Stimulated activated CD4-positive, alpha-beta T cell treated with anti-CD3 and anti-CD28 coated beads, Interleukin-2, amount 100 ng/mL, for 24 hours (primary cell): ENCODE measurements at places on chromosomes 16 and 17.

- DNase-seq = peak; percentile 86
Observed at GRCh38 chr16:71610936-71611871, 14.8 kb upstream of the MARVELD3 start.

DNA sequence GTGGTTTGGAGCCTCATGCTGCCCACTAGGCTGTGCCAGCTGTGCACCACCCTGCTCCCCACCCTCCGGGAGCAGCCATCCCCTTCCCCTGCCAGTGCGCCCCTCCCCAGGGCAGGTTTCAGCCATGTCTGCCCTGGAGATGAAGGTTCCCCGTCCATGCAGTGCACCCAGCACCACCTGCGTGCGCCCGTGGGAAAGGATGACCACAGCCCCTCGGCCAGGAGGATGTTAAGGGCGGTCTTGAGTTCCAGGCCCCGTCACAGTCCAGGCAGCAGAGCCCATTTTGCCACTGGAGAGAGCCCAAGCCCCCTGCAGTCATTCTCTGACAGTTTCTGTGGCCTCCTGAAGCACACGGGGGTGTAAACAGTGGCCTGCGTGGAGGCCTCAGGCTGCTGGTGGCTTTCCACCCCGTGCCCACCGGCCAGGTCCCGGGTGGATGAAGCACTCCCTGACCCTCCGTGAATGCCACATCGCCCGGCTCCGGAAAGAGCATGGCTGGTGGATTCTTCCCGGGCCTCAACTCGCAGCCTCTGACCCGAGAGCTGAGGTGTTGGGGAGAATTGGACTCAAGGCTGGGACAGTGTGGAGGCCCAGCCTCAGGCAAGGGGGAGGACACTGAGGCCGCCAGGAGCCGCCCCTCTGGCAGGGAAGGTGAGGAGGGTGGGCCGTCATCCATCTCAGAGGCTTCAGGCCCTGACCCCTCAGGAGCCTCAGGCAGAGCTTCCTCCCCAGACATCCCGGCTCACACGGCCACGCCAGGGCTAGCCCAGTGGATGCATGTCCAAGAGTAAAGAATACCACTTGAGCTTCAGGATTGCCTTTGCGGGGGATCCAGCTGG lies 69.7 kb upstream of the CHMP6 start:
- no peak for DNase-seq

DNA sequence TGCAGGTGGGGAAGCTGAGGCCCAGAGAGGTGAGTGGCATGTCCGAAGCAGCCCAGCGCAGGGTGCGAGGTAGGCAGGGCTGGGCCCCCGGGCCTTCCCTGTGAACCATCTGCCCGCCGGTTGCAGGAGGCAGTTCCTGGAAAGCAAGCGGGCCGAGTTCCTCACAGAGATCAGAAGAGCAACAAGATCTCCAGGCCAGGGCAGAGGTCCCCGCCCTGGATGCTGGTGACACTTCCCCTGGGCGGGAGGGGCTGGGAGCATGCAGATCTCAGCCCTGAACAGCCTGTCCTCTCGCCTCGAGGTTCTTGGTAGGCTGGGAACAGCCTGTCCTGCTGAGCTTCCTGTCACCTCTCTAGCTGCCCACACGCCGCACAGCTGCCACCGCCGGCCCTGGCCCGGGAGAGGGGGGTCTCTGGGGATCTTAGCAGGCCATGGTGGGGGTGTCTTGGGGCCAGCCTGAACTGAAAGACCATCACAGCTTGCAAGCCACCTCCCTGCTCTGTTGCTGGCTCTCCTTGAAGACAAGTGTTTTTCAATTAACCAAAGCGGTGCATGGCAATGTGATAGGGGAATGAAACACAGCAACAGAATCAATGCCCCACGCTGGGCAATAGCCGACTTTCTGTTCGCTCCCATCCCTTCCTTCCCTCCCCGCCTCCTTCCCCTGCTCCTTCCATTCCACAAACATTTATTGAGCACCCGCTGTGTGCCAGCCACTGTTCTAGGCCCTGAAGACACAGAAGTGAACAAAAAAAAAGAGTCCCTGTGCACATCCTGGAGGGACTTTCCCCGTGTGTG lies 31.7 kb downstream of the SOCS1 start:
- peak; percentile 58 for DNase-seq

DNA sequence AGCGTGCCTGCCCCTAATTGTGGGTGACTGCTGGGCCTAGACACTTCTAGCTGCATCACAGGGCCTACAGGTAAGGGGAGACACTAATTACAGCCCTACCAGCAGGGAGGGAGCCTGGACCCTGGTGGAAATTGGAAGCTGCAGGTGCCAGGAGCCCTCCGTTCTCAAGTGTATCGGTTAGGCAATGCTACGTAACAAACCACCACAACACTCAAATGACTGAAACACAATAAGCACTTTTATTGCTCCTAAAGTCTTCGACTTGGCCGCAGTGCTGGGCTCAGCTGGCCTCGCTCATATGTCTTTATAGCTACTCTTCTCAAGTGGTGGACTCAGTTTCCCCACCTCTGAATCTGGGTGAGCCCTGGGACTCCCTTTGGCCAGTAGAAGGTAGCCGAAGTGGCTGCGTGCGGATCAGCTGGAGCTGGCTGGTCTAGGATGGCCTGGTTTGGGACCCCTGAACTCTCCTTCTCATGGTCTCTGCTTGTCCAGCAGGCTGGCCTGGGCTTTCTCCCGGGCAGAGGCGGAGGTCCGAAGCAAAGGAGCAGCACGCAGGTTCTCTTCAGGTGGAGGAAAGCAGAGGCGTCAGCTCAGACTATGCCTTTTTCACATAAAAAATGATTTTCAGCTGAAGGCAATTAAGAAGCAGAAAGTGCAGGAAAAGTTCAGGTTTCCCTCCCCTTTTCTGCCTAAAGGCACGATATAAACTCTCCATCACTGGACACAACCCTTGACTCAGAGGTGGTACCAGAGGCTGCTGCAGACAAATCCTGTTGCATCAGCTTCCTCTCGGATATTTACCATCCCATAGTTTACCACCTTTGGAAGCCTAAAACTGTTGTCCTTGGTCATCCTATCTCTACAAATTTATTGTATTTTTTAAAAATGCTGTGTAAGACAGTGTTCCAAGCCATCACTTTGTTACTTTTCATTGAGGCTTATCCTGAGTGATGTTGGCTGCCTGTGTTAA lies 8.7 kb upstream of the TMEM170A start:
- DNase-seq = no peak

DNA sequence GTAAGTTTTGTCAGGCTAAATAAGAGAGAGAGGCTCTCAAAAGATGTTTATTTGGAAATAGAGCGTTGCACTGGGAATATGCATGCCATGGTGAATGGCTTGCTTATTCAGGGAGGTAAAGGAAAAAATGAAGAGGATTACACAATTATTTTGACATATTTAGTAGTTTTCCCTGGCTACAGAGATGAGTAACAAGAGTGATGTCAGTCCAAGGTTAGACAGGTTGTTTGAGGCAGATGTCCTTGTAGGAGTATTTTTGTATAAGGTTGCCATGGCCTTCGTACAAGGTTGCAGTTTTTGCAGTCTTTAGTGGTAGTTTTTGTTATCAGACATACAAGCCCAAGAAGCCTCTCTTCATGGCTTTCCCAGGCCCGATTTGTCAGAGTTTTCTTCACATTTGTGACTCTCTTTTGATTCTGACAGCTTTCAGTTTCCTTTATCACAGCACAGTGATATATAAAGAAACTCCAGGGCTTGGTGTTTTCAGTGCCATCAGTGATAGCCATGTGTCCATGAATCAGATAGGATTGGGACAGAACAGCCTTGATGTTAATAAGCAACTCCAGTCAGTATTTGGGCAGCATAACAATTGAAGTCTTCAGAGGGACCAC lies 18.7 kb upstream of the LGALS9 start:
- DNase-seq = no peak

DNA sequence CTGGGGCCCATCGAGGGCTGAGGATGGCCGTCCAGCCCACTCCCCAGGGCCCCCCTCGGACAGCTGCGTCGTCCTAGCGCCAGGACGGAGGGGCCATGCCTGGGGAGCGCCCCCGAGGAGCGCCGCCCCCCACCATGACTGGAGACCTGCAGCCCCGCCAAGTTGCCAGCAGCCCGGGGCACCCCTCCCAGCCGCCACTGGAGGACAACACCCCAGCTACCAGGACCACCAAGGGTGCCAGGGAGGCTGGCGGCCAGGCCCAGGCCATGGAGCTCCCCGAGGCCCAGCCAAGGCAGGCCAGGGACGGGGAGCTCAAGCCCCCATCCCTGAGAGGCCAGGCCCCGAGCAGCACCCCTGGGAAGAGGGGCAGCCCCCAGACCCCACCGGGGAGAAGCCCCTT lies 25.7 kb upstream of the ZFPM1 start:
- no peak for DNase-seq

DNA sequence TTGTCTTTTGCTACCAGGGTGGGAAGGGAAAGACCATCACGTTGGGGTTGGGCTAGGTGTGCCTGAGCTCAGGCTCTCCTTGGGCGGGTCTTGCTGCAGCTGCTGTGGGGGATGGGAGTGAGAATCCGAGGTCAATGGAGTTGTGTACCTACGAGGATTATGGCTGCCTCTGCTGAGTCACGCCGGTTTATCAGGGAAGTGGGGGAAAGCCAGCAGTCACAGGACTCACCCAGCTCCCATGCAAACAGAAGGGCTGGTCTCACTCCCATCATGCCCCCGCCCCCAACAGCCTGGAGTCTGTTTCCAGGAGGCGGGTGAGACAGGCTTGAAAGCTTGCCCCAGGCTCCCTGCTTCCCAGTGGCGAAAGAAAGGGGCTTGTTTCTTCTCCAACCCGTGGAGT lies 1259.0 kb upstream of the GOT2 start:
- DNase-seq = no peak

DNA sequence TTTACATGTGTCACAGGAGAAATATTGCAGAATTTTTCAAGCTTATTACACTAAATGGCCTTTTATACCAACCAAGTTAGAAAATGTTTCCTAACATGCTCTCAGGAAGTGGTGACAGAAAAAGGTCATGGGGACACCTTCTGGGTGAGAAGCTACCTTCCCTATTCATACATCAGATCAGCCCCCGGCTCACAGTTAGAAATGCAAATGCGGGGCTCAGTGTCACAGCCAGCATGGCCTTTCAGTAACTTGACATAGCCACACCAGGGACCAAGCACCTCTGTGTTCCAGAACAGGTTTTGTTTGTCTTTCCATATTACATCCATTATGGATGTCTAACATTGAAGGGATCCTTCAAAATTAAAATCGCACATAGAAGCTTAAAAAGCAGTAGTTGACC lies 59.5 kb downstream of the CHD9NB start:
- DNase-seq = no peak

DNA sequence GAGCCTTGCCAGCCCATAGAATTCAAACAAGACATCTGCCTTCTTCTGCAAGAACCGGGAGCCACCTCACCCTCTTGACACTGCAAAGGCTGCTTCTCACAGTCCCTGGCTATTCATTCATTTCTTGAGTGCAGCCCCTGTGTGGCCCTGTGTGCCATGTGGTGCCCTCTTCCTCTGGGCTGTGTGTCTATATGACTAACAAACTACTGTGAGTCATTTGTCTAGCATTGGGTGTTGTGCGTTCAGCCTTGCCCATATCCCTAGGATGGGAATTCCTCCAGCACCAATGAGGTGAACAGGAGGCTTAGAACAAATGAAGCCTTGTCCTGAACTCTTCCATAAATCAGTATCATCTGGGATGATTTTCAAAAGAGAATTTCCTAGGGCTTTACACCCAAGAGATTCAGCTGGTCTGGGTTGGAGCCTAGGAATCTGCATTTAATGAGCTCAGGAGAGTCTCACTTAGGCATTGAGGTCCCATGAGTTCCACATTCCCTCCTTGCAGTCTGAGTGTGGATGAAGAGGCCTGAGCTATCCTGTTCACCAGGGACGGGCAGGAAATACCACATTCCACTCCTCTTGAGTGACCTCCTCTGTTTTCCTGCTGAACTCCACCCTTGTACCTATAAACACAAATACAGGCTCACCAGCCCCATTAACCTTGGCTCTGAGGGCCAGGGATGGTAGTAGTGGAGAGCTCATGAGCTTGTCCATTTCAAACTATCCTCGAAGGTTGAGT lies 308.7 kb upstream of the N4BP1 start:
- no peak for DNase-seq

DNA sequence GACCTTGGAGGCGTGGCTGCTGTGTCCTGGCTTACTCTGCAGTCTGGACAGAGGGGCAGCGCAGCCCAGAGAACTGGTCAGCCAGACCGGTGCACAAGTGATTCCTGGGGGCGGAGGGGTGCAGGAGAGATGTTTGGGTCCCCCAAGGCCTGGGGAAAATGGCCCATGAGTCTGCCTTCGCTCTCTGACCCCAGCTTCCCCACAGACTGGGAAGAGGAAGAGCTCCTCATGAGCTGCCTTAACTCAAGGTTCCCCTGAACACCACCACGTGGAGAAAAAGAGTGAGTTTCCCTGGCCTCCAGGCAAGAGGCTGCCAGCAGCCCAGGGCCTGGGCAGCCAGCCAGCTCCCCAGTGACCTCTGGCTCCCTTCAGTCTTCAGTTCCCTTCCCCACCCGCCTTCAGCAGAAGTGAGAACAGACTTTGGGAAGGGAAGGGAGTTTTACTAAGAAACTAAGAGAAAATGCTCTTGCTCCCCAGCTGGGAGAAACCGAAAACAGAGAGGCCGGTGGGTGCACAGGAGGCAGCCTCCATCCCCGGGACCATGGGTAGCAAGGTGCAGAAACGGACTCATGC lies 2.0 kb upstream of the C17orf99 start:
- DNase-seq = no peak

DNA sequence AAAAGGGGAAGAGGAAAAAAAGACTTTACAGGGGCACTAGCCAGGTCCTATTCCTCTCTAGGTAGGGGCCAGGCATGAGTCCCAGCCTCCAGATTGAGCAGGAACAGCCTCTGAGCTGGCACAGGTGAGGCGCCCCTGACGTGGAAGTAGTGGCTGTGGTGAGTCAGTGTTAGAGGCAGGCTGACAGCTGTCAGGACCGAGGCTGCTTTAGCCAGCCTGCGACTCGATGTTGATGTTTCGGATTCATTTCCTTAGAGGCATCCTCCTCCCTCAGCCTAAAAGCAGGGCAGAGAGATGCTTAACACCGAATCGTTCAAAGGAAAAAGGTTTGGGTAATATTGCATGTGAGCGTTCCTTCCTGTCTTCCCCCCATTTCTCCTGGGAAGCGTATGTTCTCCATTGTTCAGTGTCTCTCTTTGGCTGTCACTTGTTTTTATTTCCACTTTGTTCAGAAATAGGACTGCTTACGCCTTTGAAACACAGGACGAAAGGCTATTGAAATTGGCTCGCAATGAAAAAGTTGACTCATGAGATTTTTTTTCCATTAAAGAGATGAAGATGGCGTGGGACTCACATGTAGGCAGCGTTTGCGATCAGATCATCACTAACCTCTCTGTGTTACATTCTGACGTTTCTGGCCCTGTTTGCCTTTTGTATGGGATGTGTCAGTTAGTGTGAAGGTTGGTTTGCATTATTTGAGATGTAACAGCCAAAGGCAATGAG lies 1.3 kb downstream of the KIAA0513 start:
- peak; percentile 74 for DNase-seq

GRCh38 chr16:49504023-49504364 lies 130.4 kb downstream of the C16orf78 start:
- no peak for DNase-seq

DNA sequence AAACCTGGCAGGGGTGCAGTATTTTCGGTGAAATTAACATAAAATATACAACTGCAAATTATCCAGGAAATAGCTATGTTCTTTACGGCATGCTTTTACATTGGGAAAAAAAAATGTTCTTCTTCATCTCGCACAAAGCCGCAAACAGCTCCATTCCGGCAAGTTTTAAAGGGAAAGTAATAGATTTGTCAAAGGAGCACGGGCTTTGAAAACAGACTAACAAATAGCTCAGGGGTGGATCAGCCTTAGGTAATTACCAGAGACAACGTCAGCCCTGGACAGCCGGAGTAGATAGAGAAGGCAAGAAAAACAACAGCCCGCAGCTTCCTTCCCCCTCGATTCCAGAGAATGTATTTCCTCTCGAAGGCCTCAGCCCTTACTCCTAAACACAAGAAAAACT lies 222.5 kb downstream of the C16orf78 start:
- DNase-seq = no peak

- peak; percentile 27 for DNase-seq
Observed at GRCh38 chr16:28986046-28986445, 1.2 kb downstream of the LAT start.
